ENCODE measurements at places on chromosomes 1 and 21. TPM values are rescaled to one million over a fixed set of nuclear protein-coding genes. Genes with fewer than 3 reads are reported as not detected.

DNA sequence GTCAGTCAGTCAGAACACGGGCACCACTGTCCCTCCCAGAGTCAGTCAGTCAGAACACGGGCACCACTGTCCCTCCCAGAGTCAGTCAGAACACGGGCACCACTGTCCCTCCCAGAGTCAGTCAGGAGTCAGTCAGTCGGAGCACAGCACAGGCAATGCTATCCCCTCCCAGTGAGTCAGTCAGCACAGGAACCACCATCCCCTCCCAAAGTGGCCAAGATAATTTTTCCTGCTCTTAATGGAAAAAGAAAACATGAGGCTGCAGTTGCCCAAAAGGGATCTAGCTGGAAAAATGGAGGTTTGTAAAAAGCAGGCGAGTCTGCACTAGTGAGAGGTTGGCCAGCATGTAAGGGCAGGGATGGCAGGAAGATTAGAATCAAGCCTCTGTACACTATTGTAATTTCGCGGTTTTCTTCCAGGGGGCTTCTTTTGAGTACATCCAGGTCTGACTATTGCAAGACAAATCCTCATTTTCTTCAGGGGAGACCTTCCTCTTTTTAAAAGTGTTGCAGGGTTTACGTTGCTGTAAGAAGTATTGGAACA, 213.8 kb downstream of the SIPA1L2 start:
- no peak for DNase-seq

DNA sequence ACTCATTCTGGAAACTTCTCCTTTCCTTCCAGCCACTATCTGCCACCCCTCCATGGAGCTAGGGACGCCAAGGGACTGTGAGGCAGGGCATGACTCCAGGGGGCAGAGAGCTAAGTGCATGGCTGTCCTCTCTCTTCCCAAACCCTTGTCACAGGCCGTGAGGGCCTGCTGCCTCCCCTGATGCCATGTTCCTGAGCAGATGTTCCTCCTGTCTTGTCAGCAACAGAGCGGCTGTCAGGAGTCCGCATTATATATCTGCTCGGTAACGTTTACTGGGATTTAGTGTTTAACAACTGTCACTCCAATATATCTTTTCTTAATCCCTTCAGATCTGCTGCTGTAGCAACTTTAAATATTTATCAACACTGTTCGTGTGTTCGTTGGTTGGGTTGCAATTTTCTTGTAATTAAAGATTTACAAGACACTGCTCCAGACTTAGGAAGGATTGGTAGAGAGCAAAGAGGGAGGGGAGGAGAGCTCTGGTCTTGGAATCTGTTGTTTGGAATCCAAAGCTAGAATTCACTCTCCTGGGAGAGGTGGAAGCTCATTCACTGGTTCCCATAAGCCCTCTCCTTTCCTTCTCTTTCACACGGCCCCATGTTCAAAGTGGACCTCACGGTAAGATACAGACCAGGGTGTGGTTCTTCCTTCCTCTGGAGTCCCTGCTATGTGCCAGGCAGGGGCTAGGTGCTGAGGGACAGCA, 76.2 kb downstream of the MDM4 start:
- no peak for DNase-seq

The OR6N1 gene
- total RNA-seq = not detected

- no peak for DNase-seq
Observed at GRCh38 chr1:82472489-82473131, 671.9 kb downstream of the ADGRL2 start.

GRCh38 chr1:228429007-228429406, 12.3 kb upstream of the TRIM17 start:
- DNase-seq = no peak

GRCh38 chr1:108947871-108948525, 15.3 kb downstream of the CLCC1 start:
- no peak for DNase-seq

The OLFM3 gene
- total RNA-seq = not detected

The COL16A1 gene
- 5.3 TPM for total RNA-seq

Measured in glomerular endothelial cell (primary cell).